ENCODE measurements at places on chromosomes 7 and 10. TPM values are rescaled to one million over a fixed set of nuclear protein-coding genes. Genes with fewer than 3 reads are reported as not detected.

DNA sequence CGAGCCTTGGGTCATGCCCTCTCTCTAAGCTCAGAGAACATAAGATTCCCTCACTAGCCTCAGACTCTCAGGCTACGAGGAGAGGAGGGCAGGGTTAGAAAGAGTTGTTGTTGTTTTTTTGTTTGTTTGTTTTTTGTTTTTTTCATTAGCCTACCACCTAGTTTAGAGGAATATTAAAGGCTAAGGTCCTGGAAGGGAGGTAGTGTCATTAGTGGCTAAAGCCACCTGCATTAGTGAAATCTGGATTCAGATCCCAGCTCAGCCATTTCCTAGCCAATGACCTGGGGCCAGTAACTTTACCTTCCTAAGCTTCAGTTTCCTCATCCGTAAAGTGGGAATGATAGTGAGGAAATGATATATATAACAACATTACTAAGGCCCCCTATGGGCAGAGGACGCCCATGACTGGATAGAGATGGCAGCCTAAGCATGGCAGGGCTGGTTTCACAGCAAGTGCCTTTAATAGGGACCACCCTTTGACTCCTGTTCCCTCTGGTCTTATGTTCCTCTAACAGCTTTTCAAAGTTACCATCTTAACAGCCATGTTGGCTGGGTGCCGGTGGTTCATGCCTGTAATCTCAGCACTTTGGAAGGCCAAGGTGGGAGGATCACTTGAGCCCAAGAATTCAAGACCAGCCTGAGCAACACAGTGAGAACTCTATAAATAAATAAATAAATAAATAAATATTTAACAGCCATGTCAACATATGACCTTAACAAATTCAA is 5.1 kb downstream of the DDIT4 start:
- DNase-seq, result no peak

DNA sequence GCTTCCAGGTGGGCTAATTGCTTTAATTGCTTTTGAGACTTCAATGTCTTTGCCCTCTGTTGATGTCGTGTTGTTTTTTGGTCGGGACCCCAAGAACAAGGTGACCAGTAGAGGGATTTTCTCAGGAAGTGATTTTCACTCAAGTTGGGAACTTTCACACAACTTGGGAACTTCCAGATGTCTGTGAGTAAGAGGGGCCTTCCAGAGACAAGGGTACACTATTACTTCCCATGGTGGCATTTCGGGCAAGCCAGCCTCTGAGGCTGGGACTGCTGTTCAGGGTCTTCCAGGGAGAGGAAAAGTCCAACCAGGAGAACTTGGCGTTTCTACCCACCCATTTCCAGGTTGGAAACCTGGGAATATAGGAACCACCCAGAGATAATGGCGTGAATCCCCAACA is 170.0 kb upstream of the CDCA7L start:
- no peak for DNase-seq

TEX36 gene
- polyA plus RNA-seq, result not detected

SPDYE11 gene
- polyA plus RNA-seq, result 1.2 TPM

PRKG1 gene
- polyA plus RNA-seq, result 10.7 TPM

NPY4R2 gene
- polyA plus RNA-seq, result not detected

LRRD1 gene
- 0.68 TPM for polyA plus RNA-seq

PYROXD2 gene
- polyA plus RNA-seq, result 26.2 TPM

- no peak for DNase-seq
Measured at GRCh38 chr7:36430186-36430585, 40.5 kb downstream of the ANLN start.

DNA sequence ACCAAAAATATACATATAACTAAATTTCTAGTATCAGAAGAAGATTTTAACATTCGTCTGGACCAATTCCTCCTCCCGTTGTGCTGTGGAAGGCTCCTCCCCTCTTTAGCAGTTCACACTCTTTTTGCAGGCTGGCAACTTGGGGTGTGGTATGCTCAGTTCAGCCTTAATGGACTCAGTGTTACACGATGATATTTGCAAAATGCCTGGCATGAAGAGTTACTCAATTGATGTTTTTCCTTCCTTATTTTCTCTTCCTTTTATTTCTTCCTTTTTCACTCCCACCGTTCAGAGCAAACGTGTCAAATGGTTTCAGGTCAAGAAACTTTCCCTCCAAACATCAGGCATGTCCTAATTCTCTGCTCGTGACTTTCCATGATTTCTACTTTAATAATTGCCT is 248.3 kb downstream of the PHF14 start:
- no peak for DNase-seq

POMZP3 gene
- 18.7 TPM for polyA plus RNA-seq

DNA sequence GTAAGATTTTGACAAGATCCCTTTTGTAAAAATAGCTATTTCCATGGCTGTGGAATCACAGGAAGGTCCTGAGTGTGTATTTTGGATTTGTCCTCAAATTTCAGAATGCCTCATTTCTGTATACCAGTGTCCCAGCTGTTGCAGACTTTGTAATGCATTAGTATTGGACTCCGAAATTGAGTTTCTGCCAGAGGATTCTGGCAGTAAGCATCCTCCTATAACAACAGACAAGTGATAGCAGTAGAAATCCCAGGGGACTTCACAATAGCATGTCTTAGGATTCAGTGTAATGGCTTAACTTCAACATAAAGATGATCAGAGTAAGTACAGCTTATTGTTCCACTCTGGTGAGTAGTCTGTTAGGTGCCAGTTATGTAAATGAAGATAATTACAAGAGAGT is 104.6 kb downstream of the FOXP2 start:
- no peak for DNase-seq

- DNase-seq, result no peak
Measured at GRCh38 chr10:122508021-122508420, 46.7 kb downstream of the HTRA1 start.

FFAR4 gene
- 0.03 TPM for polyA plus RNA-seq

GRCh38 chr7:44347546-44348114 is 22.2 kb upstream of the CAMK2B start:
- DNase-seq, result no peak

DNA sequence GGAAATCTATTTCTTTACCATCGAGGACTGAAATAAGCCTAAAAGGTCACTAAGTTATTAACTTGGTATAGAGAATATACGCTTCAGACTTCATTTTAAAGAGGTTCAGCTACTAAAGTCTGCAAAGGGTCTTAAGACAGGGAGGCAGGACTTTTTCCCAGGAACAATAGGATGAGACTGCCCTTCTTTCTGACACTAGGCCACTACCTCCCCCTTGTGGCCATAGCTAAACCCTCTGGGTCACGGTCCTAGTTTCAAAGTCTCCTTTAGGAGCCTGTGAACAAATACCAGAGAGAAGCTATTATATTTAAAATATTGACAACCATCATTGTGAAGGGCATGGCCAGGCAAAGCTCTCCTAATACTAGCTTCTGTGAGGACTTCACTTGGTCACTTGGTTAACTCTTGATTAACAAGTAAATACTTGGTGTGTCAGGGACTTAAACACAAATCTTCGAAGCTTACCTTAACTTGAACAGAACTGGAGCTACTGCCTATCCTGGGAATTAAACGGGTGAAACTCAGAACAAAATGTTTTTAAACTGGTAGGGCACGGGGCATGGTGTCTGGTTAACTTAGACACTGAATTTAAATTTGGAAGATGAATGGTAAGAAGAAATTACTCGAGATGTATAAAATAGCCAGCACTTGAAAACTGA is 75.6 kb downstream of the CCDC6 start:
- DNase-seq, result peak; percentile 27

- DNase-seq, result no peak
Measured at GRCh38 chr7:157898261-157898660, 561.5 kb downstream of the DNAJB6 start.

NEUROD6 gene
- not detected for polyA plus RNA-seq

GRCh38 chr10:69407621-69408301 is 9.0 kb downstream of the TACR2 start:
- no peak for DNase-seq

FAM221A gene
- polyA plus RNA-seq, result 23.2 TPM

DNA sequence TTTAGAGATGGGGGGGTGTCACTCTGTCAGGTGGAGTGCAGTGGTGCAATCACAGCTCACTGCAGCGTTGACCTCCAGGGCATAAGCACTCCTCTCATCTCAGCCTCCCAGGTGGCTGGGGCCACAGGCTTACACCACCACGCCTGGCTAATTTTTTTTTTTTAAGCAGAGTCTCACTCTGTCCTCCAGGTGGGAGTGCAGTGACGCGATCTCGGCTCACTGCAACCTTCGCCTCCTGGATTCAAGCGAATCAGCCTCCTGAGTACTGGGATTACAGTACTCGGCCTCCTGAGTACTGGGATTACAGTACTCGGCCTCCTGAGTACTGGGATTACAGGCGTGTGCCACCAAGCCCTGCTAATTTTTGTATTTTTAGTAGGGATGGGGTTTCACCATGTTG is 23.6 kb upstream of the PPIA start:
- DNase-seq, result no peak

DNA sequence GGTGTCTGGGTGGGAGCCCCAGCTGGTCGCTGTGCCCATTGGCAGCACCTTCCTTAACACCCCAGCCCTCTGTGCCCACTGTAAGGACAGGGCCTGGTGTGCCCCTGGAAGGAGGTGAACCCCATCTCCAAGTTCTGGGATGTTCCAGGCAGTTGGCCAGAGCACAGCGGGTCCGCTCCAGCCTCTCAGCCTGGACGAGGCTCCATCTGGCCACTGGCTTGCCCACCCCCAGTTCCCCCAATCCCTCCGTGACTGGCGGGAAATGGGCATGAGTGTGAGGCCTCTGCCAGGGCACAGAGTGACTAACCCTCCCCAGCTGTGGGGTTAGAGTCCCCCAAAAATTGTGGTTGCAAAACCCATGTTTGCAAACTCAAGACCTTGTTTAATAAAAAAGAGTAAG is 15.6 kb downstream of the GRIFIN start:
- DNase-seq, result no peak

GRCh38 chr10:28147706-28148105 is 148.8 kb upstream of the ODAD2 start:
- DNase-seq, result no peak

AGAP6 gene
- polyA plus RNA-seq, result 42.4 TPM

DNA sequence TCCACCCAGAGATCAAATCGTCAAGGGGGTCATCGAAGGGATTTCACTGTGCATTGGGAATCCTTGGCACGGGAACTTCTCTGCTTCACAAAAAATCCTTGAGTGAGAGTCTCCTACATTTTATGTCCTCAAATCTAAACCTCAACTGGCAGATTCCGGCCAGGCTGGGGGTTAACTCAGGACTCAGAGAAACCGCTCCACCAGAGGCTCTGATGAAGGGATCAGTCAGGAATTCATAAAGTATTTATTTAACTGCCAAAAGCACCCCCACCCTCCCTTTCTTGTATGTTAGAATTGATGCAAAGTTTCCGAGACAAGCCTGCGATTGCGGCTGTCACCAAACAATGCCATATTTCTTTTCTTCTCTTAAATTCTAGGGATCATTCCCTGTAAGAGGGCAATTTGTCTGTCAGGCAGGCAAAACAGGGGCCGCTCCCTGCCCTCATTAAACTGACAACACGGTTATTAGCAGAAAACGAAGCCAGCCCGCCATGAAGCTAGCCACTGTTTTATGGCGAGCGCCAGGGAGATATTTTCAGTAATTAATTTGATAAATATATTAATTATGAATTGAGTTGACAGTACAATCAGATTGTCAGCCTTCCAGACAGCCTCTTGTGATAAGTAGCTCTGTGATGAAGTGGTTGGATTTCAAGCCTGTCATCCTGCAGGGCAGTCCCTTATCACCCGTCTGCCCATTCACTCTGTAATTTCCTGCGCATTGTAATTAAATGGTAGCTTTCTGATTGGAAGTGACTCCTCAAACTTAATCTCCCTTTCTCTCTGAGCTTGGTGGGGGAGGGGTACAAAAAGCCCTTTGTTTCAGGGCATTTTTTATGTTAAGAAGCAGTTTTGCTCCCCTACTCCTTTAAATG is 153.0 kb upstream of the GPR26 start:
- DNase-seq, result no peak

ITIH2 gene
- 0.30 TPM for polyA plus RNA-seq

C7orf57 gene
- polyA plus RNA-seq, result 1.1 TPM

DNA sequence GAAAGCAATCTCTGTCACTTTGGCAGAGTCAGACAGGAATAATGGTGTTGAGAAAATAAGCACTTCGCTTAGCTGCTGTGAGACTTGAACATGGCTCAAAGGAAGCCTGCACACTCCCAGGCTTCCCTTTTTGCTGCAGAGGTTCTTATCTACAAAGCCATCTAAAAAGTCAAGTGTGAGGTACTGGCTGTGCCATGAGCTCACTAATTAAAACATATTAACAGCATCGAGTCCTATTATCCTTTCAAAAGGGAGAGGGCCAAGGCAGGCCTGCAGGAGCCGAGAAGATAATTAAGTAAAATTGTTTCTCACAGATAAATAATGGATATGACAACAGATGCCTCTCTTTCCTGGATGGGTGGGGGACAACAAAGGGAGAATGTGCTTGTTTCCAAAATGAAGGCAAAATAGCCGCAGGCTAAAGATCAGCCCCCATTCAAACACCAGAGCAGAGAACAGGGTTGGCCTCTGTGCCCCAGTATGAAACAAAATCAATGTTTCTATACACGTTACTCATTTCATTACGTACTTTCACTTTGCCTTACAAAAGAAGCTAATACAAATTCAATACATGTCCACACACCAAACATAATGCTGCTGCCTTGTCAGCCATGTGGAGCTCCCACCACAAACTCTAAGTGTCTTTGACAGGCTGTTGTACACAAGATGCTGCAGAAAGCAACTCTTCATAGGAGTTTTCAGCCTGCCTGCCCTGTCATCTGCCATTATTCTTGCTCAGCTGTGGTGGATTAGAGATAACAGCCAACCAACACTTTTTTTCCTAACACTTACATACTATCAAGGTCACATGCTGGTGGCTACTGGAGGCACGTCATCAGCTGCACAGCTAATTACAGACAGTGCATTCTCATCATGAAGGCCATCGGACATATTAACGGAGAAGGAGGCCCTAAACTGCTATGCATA is 55.3 kb downstream of the ELAPOR2 start:
- DNase-seq, result no peak

OR6V1 gene
- polyA plus RNA-seq, result not detected

CNOT4 gene
- 34.7 TPM for polyA plus RNA-seq

GRCh38 chr7:19957664-19958063 is 184.2 kb upstream of the TMEM196 start:
- no peak for DNase-seq

GRCh38 chr7:7434329-7434728 is 101.3 kb downstream of the COL28A1 start:
- DNase-seq, result no peak

DNA sequence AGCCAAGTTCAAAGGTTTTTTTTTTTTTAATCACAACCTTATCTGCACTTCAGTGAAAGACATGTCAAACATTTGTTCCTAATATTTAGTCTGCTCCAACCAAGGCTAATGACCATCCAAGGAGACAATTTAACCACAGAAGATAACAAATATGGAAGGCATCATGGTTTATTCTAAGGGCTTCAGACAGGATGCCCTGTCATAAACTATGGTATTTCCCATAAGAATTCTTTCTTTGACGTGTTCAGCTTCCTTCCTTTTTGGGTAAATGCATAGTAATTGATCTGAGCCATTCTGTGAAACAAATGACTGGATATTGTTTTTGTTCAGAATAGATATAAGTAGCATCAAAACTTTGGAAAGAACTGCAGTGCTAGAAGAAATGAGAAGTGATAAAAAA is 326.5 kb upstream of the AOAH start:
- DNase-seq, result no peak

OR9A4 gene
- not detected for polyA plus RNA-seq

All from renal pelvis (tissue), 12 donors.